ENCODE measurements at places on chromosomes 11 and 22. TPM values are rescaled to one million over a fixed set of nuclear protein-coding genes. Genes with fewer than 3 reads are reported as not detected.

The OR51B4 gene
- not detected for total RNA-seq

DNA sequence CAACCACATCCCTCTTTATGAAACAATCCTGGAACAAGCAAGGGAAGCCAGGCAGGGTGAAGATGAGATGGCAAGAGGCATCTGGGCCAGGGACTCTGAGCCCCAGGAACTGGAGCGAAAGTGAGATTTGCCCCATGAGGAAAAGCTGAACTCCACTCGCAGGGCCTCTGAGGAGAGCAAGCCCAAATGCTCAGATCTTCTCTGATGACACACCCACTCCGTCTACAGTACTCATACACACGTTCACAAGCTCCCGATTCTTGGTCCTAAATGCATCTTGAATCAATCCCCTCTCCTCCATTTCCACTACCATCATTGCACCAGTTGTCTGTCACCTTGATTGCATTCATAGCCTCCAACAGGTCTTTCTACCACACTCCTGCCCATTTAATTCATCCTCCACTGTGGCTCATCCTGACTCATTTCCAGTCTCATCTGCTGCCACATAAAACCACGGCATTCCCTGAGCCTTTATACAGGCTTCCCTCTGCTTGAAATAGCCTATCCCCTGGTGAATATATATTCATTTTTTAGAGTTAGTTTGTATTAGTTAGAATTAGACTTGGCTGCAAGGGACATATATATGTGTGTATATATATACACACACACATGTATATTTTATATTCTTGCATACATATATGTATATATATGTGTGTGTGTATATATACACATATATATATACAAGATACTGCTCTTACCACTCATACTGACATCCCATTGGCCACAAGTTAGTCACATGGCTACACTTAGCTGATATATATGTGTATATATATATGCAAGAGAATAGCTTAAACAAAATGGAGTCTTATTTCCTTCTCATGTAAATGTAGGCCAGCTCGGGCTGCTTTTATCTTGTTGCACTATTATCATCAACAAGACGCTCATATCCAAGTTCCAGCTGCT is 1.4 kb upstream of the APOA5 start:
- no peak for DNase-seq

The SEPTIN3 gene
- 0.51 TPM for total RNA-seq

DNA sequence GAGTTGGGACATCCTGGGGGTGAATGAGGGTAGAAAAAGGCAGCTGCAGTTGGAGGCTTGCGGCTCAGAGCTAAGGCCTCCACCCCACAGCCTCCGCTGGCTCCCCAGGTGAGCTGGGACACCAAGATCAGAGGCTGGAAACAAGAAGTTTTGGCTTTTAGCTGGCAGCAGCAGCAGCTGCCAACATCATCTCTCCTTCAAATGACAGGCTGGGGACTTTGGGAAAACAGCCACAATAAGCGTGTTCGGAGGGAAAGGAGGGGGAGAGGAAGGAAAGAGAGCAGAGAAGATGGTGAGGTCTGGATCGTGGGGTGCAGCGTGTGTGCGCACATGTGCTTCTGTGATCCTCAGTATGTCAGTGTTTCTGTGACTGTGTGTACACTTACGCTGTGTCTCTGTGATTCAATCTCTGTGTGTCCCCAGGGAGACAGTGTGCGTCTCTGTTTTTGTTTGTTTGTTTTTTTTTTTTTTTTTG is 62.0 kb upstream of the RASD2 start:
- DNase-seq, result no peak

The C22orf15 gene
- 0.93 TPM for total RNA-seq

DNA sequence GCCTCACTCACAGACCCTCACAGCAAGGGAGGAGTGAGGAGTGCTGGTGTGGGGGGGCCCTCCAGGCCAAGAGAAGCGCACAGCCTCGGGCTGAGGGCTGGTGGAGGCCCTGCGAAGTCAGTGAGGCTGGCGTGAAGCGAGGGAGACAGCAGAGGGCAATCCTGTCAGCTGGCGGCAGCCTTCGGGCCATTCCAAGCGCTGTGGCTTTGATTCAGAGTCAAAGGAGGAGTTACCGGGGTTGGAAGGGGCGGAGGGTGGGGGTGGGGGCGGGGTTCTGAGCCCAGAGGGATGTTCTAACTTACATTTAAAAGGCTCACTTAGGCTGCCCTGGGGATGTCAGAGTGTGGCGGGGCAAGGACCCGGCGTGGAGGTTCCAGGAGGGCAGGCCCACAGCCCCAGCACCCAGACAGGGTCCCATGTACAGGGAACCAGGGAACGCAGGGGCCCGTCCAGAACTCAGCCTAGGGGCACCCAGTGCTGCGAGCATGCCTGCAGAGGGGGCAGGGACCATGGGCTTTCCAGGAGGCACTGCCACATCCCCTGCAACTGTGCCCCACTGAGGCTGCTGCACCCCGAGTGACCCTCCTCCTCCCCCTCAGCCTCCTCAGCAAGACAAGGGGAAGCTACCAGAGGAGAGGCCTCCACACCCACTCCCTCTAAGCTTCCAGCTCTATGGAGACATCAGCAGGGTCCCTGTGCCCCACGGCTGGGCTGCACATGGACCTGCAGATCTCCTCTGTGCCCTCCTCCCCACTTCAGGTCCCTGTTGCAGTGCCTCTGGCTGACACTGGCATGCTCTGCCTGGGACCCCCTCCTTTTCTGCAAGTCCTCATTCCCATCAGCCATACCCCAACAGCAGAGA is 39.7 kb upstream of the TTLL12 start:
- no peak for DNase-seq
